NCI-H187 treated with DMSO at 0.1 percent for 48 hours (cell line): ENCODE measurements at places on chromosomes 4 and X.

DNA sequence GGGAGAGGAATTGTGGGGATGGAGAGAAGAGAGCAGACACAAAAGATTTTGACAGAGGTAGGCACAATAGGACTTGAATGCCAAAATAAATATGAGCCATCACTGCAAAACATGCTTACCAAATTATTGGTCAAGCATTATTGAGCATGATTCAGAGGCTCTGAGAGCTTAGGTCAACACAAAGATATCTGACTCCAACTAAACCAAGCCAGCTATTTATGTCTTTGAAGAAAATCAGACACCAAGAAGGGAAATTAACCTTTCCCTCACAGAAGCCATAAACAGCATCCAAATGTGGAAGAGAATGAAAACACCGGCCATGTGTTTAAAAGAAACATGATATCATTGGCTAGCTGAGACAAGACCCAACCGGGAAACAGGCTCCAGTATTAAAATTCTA, 323.2 kb downstream of the RAB28 start:
- DNase-seq, result no peak

DNA sequence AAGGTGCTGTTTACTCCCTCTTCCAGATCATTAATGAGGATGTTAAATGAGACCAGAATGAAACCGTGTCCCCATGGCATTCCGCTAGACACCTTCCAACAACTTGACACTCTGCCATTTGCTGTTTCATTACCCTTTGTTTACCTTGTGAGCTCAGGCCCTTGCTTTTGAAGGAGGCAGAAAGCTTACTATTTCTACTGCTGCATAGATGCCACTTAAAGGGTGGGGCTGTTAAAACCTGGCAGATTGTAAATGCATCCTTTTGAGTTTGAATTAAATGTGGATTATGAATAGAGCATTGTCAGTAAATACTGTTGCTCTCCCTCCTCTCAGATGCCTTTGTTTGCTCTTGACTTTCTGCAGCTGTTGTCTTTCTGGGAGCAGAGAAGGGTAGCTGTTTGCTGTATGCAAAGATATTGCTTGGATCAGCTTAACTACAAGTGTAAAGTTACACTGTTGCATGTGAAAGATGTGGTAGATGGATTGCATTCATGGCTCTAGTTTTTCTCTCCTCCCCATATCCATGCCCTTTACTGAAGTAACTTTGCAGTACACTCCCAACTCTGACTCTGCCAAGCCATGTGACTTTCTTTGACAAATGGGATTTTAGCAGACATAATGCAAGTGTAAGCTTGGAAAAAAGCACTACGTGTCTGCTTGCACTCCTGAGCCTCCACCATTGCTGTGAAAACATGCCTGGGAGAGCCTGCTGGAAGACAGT, 75.0 kb upstream of the DHX15 start:
- DNase-seq, result peak; percentile 93

DNA sequence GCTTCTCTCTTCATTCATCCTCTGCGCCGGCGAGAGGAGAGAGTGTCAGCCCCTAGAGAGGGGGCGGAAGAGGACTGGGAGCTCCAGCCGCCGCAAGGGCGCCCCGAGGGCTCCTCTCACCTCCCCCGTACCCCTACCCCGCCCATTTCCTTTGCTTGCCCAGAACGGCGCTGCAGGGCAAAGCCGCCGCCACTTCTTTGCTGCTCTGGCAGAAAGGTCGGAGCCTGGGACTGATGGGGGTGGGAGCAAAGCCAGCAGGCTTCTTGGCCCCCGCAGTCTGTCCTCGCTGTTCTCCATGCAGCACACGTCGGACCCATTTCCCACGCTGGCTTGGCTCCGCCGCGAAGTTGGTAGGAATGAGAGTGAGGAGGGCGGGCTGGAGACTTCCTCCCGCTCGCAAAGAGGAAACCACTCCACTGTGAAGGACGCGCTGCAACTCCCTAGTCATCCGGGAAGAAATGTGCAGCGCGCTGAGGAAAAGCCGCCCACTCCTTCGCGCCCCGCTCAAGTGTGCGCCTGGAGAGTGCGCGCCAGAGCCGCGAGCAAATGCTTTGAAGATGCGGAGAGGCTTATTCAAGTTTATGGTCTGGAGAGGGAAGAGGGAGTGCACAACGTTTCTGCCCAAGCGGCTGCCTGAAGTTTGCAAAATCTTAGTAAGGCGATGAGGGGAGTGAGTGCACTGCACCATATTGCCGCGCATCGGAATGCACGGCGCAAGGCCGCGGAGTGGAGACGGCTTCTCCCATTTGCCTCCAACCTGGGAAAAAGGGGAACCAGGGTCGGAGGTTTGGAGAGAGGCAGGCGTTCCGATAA, 2.8 kb upstream of the PCDH7 start:
- DNase-seq, result no peak

DNA sequence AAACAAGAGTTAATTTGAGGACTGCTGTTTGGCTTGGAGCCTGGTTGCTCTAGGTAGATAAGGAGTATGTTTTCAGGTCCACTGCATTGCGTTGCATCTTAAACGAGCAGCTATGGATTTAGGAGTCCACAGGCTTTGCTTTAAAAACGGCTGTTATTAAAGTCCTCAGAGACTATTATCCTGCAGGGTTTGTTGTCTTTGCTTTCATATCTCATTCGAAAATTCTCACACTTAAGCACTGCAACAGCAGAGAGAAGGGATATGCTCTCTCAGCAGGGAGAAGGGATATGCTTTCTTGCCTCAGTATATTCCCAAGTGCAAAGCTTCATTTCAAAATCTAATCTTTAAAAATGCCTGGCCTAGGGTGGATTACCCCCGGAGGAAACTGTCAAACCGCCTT, 444.7 kb upstream of the FTHL17 start:
- no peak for DNase-seq

DNA sequence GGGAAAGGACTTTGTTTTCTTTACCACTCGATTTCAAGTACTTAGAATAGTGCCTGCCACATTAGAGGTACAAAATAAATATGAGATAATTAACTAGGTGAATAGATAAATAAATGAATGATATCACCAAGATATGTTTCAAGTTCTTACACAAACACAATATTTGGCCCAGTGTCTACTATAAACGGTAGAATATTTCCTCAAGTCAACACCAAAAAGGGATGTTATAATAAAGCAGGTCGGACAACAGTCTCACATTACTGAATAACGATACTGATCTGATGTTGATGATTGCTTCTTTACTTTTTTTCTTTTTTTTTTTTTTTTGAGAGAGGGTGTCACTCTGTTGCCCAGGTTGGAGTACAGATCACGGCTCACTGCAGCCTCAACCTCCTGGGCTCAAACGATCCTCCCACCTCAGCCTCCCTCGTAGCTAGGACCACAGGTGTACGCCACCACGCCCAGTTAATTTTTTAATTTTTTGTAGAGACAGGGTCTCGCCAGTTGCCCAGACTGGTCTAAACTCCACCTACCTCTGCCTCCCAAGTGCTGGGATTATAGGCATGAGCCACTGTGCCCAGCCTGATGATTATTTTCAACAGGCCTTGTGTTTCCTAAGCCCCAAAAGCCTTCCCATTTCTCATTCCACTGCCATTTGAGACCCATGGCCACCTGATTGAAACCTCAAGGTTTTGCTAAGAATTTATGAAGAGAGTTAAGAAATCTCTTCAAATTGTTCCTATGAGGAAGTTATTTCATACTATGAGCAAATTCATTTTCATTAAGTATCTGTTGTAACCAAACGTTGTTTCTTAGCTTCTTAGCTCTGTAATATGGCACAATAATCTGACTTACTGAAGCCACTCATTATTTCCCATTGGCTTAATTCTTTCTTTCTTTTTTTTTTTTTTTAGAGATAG, 2.3 kb downstream of the MANBA start:
- no peak for DNase-seq

- no peak for DNase-seq
Observed at GRCh38 chr4:94870146-94870545, 112.4 kb downstream of the BMPR1B start.

DNA sequence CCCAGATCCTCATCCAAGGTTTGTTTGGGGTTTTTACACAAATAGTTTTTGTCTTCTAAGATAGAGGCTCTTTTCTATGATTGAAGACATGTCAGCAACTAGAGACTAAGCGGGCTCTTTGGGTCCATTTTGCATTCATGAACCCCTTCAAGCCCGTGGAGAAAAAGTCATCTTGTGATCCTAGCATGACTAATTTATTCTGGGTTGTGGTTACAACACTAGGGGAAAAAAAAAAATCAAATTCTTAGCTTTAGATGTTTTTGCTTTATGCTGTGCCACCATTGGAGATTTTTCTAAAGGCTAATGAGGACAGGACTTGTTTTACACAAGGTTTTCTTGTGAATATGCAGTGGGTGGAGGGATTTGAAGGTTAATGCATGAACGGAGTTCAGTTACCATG, 440.0 kb downstream of the PCDH7 start:
- no peak for DNase-seq

GRCh38 chr4:173119818-173120217, 48.8 kb upstream of the GALNT7 start:
- no peak for DNase-seq

DNA sequence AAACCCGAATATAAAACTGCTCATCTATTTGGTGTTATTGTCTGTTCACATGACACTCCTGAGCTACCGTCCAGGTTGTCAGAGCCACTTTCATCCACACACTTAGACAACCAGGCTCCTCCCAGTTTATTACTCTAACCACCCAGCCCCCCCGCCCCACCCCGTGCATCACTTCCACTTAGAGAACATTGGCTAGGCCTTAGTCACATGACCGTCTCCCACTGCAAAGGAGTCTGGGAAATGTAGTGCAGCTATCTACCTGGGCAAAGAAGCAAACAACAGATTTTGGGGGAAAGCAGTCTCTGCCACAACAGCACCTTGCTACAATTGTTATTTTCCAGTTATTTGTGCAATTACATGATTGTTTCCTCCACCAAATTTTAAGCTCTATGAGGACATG, 57.6 kb upstream of the RBPJ start:
- DNase-seq, result peak; percentile 35

- no peak for DNase-seq
Observed at GRCh38 chr4:163662768-163663167, 168.3 kb downstream of the TMA16 start.

DNA sequence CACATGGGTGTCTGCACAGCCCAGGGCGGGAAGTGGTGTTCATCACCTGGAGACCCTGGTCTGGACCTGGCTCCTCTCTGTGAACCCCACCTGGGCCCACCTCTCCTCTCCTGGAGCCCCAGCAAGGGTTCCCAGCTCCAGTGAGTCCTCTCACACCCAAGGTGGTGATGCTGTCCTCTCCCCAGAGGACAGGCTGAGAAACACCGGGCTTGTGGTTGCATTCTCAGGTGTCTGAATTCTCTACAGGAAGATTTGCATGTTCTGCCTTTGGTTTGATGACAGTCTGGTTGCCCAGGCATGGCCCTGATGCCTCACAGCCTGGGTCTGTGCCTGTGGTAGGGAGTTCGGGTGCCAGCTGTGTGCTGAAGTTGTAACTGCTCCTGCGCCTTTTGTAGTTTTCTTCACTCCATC, 3.8 kb downstream of the MAEA start:
- DNase-seq, result no peak

- DNase-seq, result no peak
Observed at GRCh38 chr4:163878336-163879121, 384.0 kb downstream of the TMA16 start.

- DNase-seq, result no peak
Observed at GRCh38 chrX:147890756-147891155, 21.0 kb upstream of the FMR1 start.

DNA sequence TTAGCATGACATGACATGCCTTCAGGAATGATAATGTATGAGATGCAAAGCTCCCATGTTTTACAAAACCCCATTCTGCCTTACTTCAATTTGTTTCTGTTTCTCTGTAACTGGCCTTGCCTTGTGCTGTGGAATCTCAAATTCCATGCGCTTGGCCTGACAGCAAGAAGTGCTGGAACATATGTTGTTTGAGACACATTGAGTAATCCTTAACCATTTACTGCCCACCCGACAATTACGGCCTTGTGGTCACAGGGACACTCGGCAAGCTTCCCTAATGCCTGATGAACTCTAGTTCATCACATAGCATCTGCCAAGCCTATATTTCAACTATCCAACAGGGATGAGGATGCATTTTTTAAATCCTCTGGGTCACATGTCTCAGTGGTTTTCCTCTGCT, 226.4 kb upstream of the CASK start:
- no peak for DNase-seq

DNA sequence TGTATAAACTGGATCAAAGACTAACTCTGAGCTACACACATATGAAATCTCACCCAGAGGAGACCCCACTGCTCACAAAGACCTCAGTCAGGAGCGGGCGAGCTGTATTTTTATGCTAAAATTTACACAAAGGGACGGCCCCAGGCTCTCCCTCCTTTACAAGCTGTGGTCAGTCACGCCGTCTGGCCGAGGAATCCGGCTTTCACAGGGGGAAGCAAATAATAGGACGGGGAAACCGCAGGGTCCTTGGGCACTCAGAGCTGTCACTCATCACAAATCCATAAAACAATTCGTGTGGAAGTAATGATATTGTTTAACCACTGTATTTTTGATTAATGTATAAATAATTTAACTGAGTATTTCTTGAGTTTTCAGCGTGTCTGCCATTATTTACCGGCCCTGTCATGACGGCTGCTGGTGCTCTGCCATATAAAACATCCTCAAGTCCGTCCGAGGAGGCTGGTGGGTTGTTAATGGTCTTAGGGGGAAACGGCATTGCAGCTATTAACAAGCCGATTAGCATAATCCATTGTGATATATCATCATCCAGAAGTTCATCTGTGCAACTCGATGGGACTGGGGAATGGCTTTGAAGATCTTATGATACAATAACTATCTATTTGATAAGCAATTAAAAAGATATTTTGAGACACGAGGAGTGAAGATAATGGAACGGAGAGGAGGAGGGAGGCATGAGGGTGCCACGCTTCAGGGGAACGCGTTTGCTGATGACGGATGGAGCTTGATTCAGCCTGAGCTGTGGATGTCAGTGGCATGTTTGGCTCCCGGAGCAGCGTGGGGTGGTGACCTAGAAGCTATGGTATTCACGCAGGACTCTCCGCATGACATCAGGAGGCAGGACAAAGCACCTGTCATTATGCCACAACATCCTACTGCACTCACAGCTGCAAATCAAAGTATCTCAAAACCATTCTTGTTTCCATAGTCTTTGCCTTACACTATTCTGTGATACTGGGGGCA, 150.9 kb downstream of the SHOX start:
- DNase-seq, result no peak

GRCh38 chr4:56434599-56435139, 746 bp downstream of the PPAT start:
- no peak for DNase-seq

DNA sequence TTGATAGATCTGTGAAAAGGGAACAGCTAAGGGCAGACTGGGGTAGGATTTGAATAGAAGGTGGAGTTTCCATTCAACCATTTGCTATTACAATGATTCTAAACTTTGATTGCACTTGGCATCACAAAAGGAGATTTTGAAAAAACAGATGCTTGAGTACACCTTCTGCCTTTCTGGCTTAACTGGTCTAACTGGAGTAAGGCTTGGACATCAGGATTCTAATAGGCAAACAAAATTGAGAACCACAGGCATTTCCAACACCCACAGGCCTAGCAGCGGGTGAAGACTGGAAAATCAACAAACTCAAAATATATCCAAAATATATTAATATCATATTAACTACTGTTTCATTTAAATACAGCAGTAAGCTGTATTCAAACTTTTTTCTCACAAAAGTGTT, 1.9 kb upstream of the VEGFC start:
- DNase-seq, result no peak

GRCh38 chr4:157741642-157742041, 431.2 kb downstream of the GASK1B start:
- DNase-seq, result no peak

GRCh38 chr4:153227469-153228075, 23.3 kb downstream of the TRIM2 start:
- DNase-seq, result no peak

- peak; percentile 46 for DNase-seq
Observed at GRCh38 chr4:113761620-113762185, at the start of gene CAMK2D. Gene CAMK2D (minus strand): TSS chr4:113761738. CDS start chr4:113761068, 670 bp downstream.

GRCh38 chr4:29128810-29129209, 1591.4 kb upstream of the PCDH7 start:
- no peak for DNase-seq
